ENCODE measurements at places on chromosomes 2 and 18. TPM values are rescaled to one million over a fixed set of nuclear protein-coding genes. Genes with fewer than 3 reads are reported as not detected.
A peak's percentile ranks its signal among the peaks of the same experiment; 100 is the strongest.

The CDH19 gene
- not detected for total RNA-seq

The C2orf66 gene
- 0.25 TPM for total RNA-seq

The STAT4 gene
- 59.5 TPM for total RNA-seq

The ACVR1 gene
- total RNA-seq: 17.1 TPM

The NT5C1B gene
- total RNA-seq: not detected

The CCBE1 gene
- not detected for total RNA-seq

The AMER3 gene
- total RNA-seq: not detected

The GPR155 gene
- 8.6 TPM for total RNA-seq

The GLI2 gene
- not detected for total RNA-seq

- no peaks in the 10 kb centered on the region for H3K36me3 ChIP-seq
- H3K27ac ChIP-seq: no peak overlapping the region
- no peaks in the 10 kb centered on the region for H3K27me3 ChIP-seq
- H3K4me3 ChIP-seq: no peak overlapping the region
- H3K4me1 ChIP-seq: peaks cover 27% of the 10 kb centered on the region
Observed at GRCh38 chr2:203687165-203687564, 19.3 kb upstream of the CD28 start.

DNA sequence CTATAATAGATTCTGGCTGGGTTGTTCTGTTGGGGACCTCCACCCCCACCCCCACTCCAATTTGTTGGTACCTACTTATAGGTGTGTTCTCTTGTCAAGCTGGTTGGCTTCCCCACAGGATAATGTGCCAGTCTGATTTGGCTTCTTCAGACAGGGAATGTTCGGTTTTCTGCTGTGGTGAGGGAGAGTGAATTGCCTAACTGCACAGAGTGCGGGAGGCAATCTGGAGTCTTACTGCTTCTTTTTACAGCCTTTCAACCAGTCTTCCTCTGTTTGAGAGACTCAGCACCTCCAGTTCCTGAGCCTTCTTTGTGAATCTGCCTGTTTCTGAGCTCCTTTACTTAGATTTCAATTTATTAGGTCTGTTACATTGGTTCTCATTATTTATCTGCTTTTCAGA, 27.4 kb upstream of the SNORC start:
- peaks cover 31% of the 10 kb centered on the region for H3K36me3 ChIP-seq
- no peak overlapping the region for H3K4me3 ChIP-seq
- no peaks in the 10 kb centered on the region for H3K27me3 ChIP-seq
- no peak for DNase-seq
- peaks cover 17% of the 10 kb centered on the region for H3K4me1 ChIP-seq

DNA sequence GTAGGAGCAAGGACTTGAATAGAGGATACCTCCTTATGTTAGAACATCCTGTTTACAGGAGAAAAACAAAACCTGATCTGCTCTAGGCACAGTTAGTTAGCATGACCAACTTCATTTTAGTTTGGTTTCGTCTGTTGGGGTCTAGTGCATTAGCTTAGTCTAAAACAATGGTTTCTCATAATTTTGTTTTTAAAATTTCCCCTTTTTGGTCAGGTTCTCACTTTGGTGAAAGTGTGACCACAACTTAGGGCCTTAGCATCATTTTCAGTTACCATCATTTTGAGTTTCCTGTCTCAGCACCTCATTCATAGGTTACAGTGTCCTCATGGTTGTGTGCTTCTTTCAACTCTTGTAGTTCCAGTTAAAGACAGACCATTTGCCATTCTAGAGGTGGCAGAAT, 1277.0 kb upstream of the SLC39A10 start:
- no peak for DNase-seq
- H3K36me3 ChIP-seq: no peaks in the 10 kb centered on the region
- no peaks in the 10 kb centered on the region for H3K27me3 ChIP-seq
- no peak overlapping the region for H3K4me3 ChIP-seq
- no peak overlapping the region for H3K27ac ChIP-seq

DNA sequence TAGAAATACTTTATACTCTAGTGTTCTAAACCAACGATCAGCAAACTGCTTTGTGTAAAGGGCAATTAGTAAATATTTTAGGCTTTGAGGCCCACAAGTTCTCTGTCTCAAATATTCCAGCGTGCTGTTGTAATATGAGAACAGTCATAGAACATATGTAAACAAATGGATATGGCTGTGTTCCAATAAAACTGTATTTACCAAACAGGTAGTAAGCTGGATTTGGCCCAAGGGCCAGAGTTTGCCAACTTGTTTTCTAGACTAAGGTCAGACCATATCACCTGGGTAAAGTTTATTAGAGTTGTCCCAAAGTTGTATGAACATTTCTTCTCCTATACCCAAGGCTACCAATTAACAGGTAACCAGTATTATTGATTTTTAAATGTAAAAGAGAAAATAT, 303.2 kb upstream of the MC4R start:
- no peaks in the 10 kb centered on the region for H3K27me3 ChIP-seq
- no peaks in the 10 kb centered on the region for H3K4me1 ChIP-seq
- DNase-seq: no peak
- H3K36me3 ChIP-seq: no peaks in the 10 kb centered on the region
- H3K4me3 ChIP-seq: no peak overlapping the region

GRCh38 chr2:11159574-11160170, 4.4 kb downstream of the SLC66A3 start:
- no peak overlapping the region for H3K4me3 ChIP-seq
- H3K36me3 ChIP-seq: peaks cover 2% of the 10 kb centered on the region
- H3K4me1 ChIP-seq: peaks cover 23% of the 10 kb centered on the region
- no peak overlapping the region for H3K27ac ChIP-seq
- DNase-seq: no peak
- no peaks in the 10 kb centered on the region for H3K27me3 ChIP-seq

GRCh38 chr2:19837235-19837766, 64.5 kb downstream of the TTC32 start:
- peaks cover 22% of the 10 kb centered on the region for H3K27me3 ChIP-seq
- DNase-seq: no peak
- H3K27ac ChIP-seq: no peak overlapping the region
- peaks cover 5% of the 10 kb centered on the region for H3K4me1 ChIP-seq
- no peak overlapping the region for H3K4me3 ChIP-seq
- H3K36me3 ChIP-seq: no peaks in the 10 kb centered on the region

DNA sequence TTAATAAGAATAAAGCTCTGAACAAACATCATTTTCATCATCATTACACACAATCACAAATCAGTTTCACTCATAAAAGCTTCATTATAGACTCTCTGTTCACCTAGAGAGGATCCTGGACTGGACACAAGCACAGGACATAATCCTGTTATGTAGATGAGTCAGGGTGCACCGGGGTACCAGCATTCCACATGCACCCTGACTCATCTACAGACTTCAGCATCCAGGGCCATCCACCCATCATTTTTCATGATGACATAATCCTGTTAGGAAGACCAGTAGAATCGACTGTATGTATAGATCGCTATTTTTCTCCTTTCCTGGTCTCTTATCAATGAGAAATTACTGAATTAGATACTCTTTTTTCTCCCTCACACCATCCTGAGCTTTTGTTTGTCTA, 73.7 kb upstream of the PIK3C3 start:
- no peak overlapping the region for H3K27ac ChIP-seq
- DNase-seq: no peak
- no peak overlapping the region for H3K4me3 ChIP-seq
- H3K4me1 ChIP-seq: no peaks in the 10 kb centered on the region

DNA sequence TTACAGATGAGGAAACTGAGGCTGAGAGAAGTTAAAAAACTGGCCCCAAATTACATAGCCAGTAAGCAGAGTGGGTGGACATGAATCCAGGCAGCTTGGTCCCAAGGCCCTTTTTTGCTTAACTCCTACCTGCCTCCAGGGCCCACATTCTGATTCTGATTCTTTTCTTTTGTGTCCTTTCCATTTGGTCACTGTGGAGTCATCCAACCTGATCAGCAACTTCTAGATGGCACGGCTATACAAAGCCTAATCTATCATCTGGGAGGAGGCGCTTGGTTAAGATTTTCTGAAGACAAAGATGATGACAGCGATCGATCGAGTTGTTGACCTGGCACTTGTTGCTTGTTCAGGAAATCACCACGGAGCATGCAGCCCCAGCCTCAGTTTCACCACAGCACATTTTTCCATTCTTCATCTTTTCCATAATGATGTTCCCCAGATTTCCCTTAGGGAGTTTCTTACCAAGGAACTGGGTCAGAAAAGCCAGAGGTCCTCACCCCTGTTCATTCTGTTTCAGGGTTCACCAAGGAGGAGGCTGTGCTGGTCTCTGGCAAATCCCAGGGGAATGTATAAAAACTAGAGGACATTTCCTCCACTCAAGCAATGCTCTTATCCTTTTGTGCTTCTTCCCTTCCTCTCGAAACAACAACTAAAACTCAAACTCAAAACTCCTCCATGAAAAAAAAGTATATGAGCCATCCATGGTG, 6.9 kb upstream of the IGFBP2 start:
- H3K27ac ChIP-seq: no peak overlapping the region
- no peaks in the 10 kb centered on the region for H3K4me1 ChIP-seq
- peaks cover 1% of the 10 kb centered on the region for H3K27me3 ChIP-seq

DNA sequence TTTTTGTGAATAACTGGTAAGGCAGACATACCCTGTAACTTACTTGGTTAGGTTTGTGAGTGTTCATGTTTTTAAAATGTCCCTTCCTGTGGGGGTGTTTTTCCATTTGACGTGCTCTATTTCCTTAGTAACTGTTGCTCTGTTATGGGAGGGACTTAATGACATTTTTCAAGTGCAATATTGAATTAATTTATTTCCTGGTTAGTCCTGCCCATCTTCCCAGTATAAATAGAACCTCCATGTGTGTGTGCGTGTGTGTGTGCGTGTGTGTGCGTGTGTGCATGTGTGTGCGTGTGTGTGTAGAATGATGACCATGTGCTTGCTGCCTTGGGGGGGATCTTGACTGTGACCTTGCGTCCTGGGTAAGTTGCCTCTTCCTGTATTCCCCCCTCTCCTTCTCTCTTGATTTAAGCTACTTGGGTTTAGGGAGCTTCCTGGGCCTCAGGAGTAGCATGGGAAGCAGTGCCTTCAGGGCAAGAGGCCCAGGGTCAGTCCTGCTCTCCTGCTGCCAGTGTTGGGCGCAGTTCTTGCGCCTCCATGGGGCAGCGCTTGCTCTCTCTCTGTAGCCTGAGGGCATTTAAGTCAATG, 163.9 kb downstream of the LDLRAD4 start:
- H3K4me1 ChIP-seq: peaks cover 71% of the 10 kb centered on the region
- peak overlapping the region; percentile 98 for H3K27ac ChIP-seq
- peaks cover 3% of the 10 kb centered on the region for H3K36me3 ChIP-seq
- peak overlapping the region; percentile 72 for H3K4me3 ChIP-seq

GRCh38 chr2:96888072-96889011, 18.5 kb upstream of the SEMA4C start:
- no peak for DNase-seq
- no peaks in the 10 kb centered on the region for H3K27me3 ChIP-seq
- no peak overlapping the region for H3K27ac ChIP-seq
- H3K4me1 ChIP-seq: peaks cover 41% of the 10 kb centered on the region

- H3K27ac ChIP-seq: no peak overlapping the region
- H3K27me3 ChIP-seq: peaks cover 89% of the 10 kb centered on the region
- peaks cover 23% of the 10 kb centered on the region for H3K4me1 ChIP-seq
- H3K4me3 ChIP-seq: no peak overlapping the region
- DNase-seq: no peak
- peaks cover 2% of the 10 kb centered on the region for H3K36me3 ChIP-seq
Observed at GRCh38 chr2:222307143-222307756, 8.5 kb upstream of the PAX3 start.

DNA sequence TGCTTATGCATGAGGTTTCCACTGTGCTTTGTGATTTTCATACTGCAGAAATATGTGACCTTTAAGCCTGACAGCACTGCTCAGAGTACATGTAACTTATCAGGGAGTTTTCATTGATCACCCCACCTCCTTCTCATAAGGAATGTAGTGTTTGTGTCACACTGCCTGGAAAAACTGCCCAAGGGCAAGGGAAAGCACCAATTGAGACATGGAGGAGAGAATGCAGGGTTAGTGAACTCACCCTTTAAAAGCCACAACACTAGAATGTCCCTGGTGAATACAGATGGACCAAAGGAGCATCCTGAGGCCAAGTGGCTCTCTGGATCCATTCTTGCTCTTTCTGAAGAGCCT, 147.2 kb upstream of the SPATS2L start:
- H3K27me3 ChIP-seq: no peaks in the 10 kb centered on the region
- DNase-seq: no peak
- no peak overlapping the region for H3K4me3 ChIP-seq
- H3K27ac ChIP-seq: no peak overlapping the region
- H3K4me1 ChIP-seq: no peaks in the 10 kb centered on the region
- H3K36me3 ChIP-seq: no peaks in the 10 kb centered on the region

GRCh38 chr18:48892146-48892855, 58.5 kb downstream of the SMAD7 start:
- H3K27me3 ChIP-seq: no peaks in the 10 kb centered on the region
- H3K4me1 ChIP-seq: peaks cover 3% of the 10 kb centered on the region
- no peak for DNase-seq
- no peak overlapping the region for H3K4me3 ChIP-seq
- no peak overlapping the region for H3K27ac ChIP-seq

DNA sequence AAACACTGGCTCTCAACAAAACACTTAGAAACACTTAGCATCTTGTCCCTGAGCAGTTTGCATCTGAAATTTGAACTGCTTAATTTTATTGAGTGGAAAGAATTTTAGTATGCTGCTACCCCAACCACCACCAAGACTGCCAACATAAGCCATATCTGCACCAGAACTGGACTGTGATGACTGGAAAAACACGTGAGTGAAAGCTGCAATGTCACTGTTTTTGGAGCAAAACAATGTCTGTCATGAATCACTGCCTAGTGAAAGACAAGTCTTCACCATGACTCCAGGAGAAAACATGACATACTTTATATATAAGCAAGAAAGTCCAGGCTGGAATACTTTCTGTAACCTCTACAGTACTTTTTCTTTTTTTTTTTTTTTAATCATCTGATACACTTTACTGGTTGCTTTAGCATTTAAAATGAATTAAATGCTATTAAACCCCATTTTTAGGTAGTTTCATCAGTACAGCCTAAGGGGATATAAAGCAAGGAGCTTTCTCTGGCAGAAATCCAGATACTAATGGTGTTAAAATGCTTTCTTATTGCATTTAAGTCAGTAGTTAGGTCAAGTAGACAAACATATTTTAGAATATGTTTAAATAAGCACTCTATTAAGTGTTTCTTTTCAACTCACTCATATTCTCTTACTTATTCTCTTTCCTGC, 2129.4 kb upstream of the PIK3C3 start:
- H3K4me1 ChIP-seq: no peaks in the 10 kb centered on the region
- H3K36me3 ChIP-seq: no peaks in the 10 kb centered on the region
- no peak overlapping the region for H3K4me3 ChIP-seq
- DNase-seq: no peak
- H3K27me3 ChIP-seq: no peaks in the 10 kb centered on the region

- no peak overlapping the region for H3K27ac ChIP-seq
- H3K4me1 ChIP-seq: no peaks in the 10 kb centered on the region
- DNase-seq: no peak
- H3K36me3 ChIP-seq: no peaks in the 10 kb centered on the region
Observed at GRCh38 chr2:191782351-191782750, 64.5 kb downstream of the CAVIN2 start.

- peak; percentile 2 for DNase-seq
- H3K4me3 ChIP-seq: no peak overlapping the region
- peaks cover 6% of the 10 kb centered on the region for H3K4me1 ChIP-seq
- H3K27ac ChIP-seq: no peak overlapping the region
- H3K27me3 ChIP-seq: no peaks in the 10 kb centered on the region
Observed at GRCh38 chr2:239189711-239190131, 211.1 kb downstream of the HDAC4 start.
